Ascending aorta (tissue), 2 donors: ENCODE measurements at places on chromosomes 5 and 9.

DNA sequence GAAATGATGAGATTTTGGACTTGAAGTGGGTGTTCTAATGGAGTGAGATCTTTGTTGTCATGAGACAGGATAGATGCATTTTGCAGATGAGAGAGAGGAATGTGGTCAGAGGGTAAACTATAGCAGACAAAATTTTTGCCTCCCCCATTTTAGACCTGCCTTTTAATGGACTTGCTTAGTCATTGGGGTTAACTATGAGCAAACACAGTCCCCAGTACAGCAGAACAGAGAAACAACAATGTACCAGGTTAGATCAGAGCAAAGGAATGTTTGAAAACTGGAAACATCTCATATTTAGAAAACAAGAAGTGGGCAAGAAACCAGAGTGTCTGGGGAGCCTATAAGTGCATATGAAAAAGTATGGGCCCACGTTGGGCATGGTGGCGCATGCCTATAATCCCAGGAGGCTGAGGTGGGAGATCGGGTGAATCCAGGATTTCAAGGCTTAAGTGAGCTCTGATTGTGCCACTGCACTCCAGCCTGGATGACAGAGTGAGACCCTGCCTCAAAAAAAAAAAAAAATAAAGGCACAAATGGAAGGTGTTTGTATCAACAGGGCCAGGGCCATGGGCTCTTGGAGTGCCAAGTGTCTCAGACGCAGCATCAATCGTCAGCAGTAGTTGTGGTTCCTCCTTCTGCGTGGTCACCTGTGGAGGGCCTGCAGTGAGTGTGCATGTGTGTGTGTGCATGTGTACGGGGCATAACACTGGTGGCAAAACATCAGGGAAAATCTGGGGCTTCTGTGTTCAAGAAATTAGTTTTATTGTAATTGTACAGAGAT, 214.4 kb upstream of the S1PR3 start:
- DNase-seq: no peak
- no peaks in the 10 kb centered on the region for H3K4me1 ChIP-seq
- H3K36me3 ChIP-seq: no peaks in the 10 kb centered on the region

- H3K4me1 ChIP-seq: no peaks in the 10 kb centered on the region
- no peaks in the 10 kb centered on the region for H3K27me3 ChIP-seq
- no peak overlapping the region for H3K27ac ChIP-seq
- no peaks in the 10 kb centered on the region for H3K36me3 ChIP-seq
- DNase-seq: no peak
Observed at GRCh38 chr5:32332966-32333365, 20.2 kb upstream of the MTMR12 start.

DNA sequence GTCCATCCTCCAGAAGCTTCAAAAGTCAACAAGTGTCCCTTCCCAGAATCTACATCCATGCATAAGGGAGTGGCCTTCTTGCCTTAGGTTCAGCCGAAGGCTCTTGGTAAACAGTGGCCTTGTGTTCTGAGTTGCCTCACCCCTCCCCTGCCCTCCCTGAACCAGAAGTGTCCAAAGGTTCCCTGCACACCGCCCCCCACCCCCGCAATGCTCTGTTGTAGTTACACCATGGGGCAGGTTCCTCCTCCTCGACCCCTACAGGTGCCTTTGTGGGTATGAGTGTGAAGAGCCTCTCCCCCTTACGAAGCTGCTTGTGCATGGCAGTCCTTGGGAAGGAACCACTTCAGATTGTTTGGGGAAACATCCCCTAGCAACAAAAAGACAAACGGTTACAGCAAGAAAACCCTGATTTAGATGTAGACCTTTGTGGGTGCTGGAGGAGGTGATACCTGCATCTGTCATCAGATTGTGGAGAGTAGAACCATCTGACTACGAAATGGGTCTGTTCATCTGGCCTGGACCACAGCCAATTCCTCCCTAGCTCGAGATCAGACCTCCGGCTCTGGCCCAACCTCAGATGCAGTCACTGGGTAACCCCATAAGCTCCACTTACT, 7.1 kb downstream of the SPACA9 start:
- H3K27ac ChIP-seq: no peak overlapping the region
- H3K4me1 ChIP-seq: no peaks in the 10 kb centered on the region
- H3K36me3 ChIP-seq: no peaks in the 10 kb centered on the region
- DNase-seq: no peak
- H3K4me3 ChIP-seq: no peak overlapping the region

- H3K36me3 ChIP-seq: no peaks in the 10 kb centered on the region
- H3K27ac ChIP-seq: no peak overlapping the region
- peaks cover 8% of the 10 kb centered on the region for H3K4me1 ChIP-seq
- H3K27me3 ChIP-seq: no peaks in the 10 kb centered on the region
- H3K4me3 ChIP-seq: no peak overlapping the region
- DNase-seq: no peak
Observed at GRCh38 chr5:135435467-135436330, 11.4 kb downstream of the DCANP1 start.

DNA sequence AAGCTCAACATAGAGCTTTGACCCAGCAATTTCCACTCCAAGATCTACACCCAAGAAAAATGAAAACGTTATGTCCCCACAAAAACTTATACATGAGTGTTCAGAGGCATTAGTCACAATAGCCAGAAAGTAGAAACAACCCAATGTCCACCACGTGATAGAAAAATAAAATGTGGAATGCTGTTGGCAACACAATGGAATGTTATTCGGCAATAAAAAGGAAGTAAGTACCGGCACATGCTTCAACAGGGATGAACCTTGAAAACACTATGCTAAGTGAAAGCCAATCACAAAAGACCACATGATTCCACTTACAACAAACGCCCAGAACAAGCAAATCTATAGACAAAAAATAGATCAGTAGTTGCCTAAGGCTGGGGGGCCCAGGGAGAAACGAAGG, 6.0 kb downstream of the UBQLN1 start:
- H3K27ac ChIP-seq: peak overlapping the region; percentile 22
- H3K27me3 ChIP-seq: no peaks in the 10 kb centered on the region
- no peaks in the 10 kb centered on the region for H3K4me1 ChIP-seq
- no peak overlapping the region for H3K4me3 ChIP-seq

DNA sequence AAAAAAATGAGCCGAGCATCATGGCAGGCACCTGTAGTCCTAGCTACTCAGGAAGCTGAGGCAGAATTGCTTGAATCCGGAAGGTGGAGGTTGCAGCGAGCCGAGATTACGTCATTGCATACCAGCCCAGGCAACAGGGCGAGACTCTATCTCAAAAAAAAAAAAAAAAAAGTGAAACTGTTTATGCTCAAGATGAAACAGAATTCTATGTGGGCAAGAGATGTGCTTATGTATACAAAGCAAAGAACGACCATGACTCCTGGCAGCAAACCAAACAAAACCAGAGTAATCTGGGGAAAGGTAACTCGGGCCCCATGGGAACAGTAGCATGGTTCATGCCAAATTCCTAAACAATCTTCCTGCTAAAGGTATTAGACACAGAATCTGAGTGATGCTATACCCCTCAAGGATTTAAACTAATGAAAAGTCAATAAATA, 32.6 kb upstream of the PLAC8L1 start:
- DNase-seq: no peak
- no peak overlapping the region for H3K27ac ChIP-seq
- H3K27me3 ChIP-seq: no peaks in the 10 kb centered on the region
- peaks cover 65% of the 10 kb centered on the region for H3K36me3 ChIP-seq
- H3K4me1 ChIP-seq: no peaks in the 10 kb centered on the region

DNA sequence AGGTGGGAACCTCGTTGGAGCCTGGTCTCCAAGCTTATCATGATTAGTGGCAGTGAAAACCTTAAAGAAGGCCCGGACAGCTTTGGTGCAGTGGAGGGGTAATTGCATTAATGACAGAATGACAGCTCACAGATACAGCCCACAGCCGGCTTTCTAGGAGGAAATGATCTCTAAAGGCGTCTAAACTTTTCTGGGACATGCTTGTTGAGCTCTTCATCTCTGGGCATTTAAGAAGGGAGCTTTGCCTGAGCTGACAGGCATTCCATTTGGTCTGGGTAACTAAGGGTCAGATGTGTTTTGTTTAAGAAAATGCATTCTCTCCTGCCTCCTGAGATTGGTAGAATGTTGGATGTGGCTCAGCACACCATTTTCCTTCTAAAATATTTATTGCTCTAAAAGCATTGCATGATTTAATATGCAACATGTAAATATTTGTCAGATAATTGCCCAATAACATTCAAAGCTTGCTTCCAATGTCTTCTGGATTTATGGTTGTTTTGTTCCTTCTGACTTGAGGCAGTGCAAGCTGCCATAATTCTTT, 4.0 kb downstream of the ANKRD33B start:
- no peak overlapping the region for H3K4me3 ChIP-seq
- H3K4me1 ChIP-seq: no peaks in the 10 kb centered on the region
- H3K36me3 ChIP-seq: no peaks in the 10 kb centered on the region
- H3K27me3 ChIP-seq: no peaks in the 10 kb centered on the region
- no peak for DNase-seq
- no peak overlapping the region for H3K27ac ChIP-seq

DNA sequence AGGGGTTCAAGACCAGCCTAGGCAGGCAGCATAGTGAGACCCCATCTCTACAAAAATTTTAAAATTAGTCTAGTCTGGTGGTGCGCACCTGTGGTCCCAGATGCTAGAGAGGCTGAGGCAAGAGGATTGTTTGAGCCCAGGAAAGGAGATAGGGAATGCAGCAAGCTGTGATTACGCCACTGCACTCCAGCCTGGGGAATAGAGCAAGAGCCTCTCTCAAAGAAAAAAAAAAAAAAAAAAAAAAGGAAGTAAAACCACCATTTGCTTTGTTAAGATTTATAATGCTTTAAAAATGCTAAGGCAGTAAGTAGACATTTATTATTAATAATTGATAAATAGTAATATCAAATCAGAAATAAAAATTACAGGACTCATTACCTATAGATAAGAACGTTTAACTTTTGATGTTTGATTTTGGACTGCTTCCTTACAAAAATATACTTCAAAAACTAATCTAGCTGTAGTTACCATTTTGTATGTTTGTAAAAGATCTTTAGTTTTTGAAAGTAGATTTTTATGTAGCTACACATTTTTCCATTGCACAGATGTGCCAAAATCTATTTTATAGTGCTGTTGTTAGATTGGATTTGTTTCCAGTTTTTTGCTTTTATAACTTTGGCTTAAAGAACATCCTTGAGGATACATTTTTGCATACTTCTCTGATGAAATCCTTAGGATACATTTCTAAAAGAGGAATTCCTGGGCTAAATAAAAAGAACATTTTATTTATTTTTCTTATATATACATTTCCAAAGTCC, 86.4 kb downstream of the INIP start:
- H3K4me1 ChIP-seq: no peaks in the 10 kb centered on the region
- no peaks in the 10 kb centered on the region for H3K36me3 ChIP-seq
- H3K4me3 ChIP-seq: no peak overlapping the region
- no peak overlapping the region for H3K27ac ChIP-seq
